Activated CD4-positive, alpha-beta memory T cell treated with anti-CD3 and anti-CD28 coated beads, Interleukin-2, amount 10 ng/mL, durations not matched to agents 7 days and 5 days (primary cell): ENCODE measurements at places on chromosomes 3 and 15.

GRCh38 chr3:111277226-111277625 is 205.6 kb downstream of the NECTIN3 start:
- H3K27me3 ChIP-seq = no peaks in the 10 kb centered on the region
- no peaks in the 10 kb centered on the region for H3K36me3 ChIP-seq
- H3K27ac ChIP-seq = no peak overlapping the region
- peaks cover 2% of the 10 kb centered on the region for H3K4me1 ChIP-seq
- no peak for DNase-seq

DNA sequence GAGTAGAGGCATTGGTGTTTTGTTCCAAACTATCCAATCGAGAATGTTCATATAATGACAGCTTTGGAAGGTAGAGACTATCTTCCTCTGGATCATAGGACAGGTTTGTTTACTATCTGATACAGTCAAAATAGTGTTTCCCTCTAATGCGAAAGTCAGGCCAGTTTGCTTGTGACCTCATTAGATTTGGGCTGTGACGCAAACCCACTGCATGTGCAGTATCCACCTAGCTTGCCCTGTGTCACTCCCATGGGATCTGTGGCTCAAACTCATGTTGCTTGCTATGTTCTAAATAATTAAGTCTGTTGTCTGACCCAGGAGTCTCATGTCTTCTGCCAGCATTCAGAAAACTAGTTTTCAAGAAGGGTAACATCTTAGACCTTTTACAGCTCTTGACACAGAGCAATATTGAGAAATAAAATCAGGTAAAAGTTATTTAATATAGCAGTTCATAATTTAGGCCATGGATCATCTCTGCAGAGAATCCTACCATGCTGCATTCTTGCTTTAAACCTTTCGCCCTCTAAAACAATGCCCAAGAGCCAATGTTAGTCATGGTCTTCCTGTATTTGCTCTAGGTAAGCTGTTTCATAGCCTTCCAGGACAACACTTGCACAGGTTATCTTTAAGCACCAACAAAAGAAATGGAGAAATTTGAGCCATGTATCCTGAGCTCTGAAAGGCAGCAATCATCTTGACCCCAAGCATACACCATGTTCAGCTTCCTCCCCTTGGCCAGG is 26.4 kb downstream of the NIT2 start:
- H3K36me3 ChIP-seq = peaks cover 50% of the 10 kb centered on the region
- no peak overlapping the region for H3K27ac ChIP-seq
- H3K4me1 ChIP-seq = no peaks in the 10 kb centered on the region
- no peaks in the 10 kb centered on the region for H3K27me3 ChIP-seq
- no peak for DNase-seq

- no peak for DNase-seq
- H3K36me3 ChIP-seq = no peaks in the 10 kb centered on the region
- no peak overlapping the region for H3K27ac ChIP-seq
- peaks cover 19% of the 10 kb centered on the region for H3K27me3 ChIP-seq
Observed at GRCh38 chr15:29805043-29805707, 17.1 kb downstream of the TJP1 start.

DNA sequence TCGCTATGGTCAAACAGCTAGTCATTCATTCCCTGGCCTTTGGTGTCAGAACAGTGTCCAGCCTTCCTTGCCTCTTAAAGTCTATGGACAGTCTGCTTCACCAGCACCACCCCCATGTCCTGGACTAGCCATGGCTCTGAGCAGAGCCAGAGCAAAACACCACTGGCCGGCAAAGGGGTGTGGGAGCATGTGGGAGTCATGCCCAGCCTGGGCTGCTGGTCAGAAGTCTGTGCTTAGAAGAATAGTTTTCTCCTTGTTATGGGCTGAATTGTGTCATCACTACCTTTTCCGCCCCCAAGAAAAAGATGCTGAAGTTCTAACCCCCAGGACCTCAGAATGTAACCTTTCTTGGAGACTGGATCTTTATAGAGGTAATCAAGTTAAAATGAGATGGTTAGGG is 132.9 kb upstream of the LPP start:
- H3K4me3 ChIP-seq = no peak overlapping the region
- DNase-seq = no peak
- H3K36me3 ChIP-seq = peaks cover 13% of the 10 kb centered on the region
- H3K4me1 ChIP-seq = no peaks in the 10 kb centered on the region
- no peak overlapping the region for H3K27ac ChIP-seq

- no peaks in the 10 kb centered on the region for H3K27me3 ChIP-seq
- no peak overlapping the region for H3K27ac ChIP-seq
- H3K36me3 ChIP-seq = no peaks in the 10 kb centered on the region
- no peak for DNase-seq
- no peak overlapping the region for H3K4me3 ChIP-seq
- no peaks in the 10 kb centered on the region for H3K4me1 ChIP-seq
Observed at GRCh38 chr3:61438253-61439121, 122.9 kb upstream of the PTPRG start.

GRCh38 chr3:11367143-11367693 is 95.0 kb downstream of the ATG7 start:
- H3K4me3 ChIP-seq = no peak overlapping the region
- H3K27me3 ChIP-seq = no peaks in the 10 kb centered on the region
- peaks cover 20% of the 10 kb centered on the region for H3K4me1 ChIP-seq
- no peak for DNase-seq

- no peak overlapping the region for H3K27ac ChIP-seq
- H3K27me3 ChIP-seq = no peaks in the 10 kb centered on the region
- H3K4me3 ChIP-seq = no peak overlapping the region
- no peak for DNase-seq
Observed at GRCh38 chr3:181920409-181920808, 208.7 kb downstream of the SOX2 start.

DNA sequence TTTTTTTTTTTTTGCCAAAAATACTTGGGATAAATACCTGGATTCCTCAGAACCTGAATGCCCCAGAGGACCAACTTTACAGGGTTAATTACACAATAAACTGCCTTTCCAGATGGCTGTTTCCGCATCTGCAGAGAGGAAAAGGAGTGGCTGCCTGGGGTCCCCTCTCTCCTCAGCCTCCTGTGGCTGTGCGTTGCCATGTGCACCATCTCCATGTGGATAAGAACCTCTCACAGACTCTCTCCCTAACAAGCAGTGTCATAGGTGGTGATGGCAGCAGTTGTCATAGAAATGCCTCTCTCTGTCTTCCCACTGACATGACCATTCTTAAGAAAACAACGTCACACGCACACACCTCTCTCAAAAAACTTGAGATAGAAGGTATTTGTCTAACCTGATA is 179.4 kb downstream of the RPLP1 start:
- peaks cover 38% of the 10 kb centered on the region for H3K27me3 ChIP-seq
- H3K27ac ChIP-seq = no peak overlapping the region
- H3K4me1 ChIP-seq = no peaks in the 10 kb centered on the region
- H3K4me3 ChIP-seq = no peak overlapping the region
- no peaks in the 10 kb centered on the region for H3K36me3 ChIP-seq
- DNase-seq = no peak

DNA sequence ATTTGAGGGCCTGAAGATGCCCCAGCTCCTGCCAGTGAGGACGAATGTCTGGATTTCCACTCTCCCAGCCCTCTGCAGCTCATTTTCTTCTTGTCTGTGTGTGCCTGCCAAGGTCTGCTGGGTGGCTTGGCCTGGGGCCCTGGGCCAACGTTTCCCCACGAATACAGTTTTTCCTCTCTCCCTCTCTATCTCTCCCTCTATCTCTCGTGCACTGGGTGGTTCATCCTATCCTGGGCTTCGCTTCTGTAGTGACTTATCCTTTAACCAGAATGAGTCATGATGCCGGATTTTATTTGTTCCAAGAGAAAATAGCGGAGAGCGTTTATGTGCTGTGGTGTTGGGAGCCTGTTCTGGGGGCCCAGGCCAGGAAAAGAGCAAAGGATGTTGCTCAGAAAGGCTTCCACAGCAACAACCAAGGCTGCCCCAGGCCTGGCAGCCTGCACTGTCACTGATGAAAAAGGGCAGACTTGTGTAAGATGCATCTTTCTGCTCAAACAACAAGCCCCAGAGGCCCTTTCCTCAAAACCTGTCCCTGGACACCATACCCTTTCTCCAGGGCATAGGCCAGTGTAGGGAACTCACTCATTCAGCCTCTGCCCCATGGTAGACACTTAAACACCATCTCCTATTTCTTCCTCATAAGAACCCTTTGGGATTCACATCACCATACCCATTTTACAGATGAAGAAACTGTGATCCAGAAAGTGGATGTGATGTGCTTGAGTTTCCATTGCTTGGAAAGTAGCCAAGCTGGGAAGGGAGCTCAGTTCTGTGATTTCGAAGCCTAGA is 47.3 kb downstream of the ITGA11 start:
- no peak overlapping the region for H3K4me3 ChIP-seq
- no peaks in the 10 kb centered on the region for H3K36me3 ChIP-seq
- H3K4me1 ChIP-seq = peaks cover 9% of the 10 kb centered on the region
- DNase-seq = peak; percentile 9
- peaks cover 4% of the 10 kb centered on the region for H3K27me3 ChIP-seq

DNA sequence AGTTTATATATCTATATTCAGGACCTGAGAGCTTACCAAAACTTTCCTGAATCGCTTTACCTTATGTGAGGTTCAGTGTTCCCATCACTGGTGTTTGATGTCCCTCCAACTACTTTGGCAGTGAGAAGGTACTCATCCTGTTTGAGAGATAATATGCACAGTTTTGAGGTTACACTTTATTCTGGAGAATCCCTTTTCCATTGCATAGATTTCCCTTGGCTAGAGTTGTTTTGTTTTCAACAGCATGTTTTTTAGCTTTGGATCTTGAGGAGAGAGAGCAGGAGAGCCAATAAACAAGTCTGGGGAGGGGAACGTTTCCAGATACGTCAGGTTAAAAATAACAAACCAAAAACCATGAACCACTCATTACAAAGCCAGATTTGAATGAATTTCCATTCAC is 33.6 kb downstream of the CD200 start:
- no peak for DNase-seq
- peaks cover 22% of the 10 kb centered on the region for H3K4me1 ChIP-seq
- no peaks in the 10 kb centered on the region for H3K27me3 ChIP-seq
- H3K4me3 ChIP-seq = no peak overlapping the region
- peaks cover 22% of the 10 kb centered on the region for H3K36me3 ChIP-seq

DNA sequence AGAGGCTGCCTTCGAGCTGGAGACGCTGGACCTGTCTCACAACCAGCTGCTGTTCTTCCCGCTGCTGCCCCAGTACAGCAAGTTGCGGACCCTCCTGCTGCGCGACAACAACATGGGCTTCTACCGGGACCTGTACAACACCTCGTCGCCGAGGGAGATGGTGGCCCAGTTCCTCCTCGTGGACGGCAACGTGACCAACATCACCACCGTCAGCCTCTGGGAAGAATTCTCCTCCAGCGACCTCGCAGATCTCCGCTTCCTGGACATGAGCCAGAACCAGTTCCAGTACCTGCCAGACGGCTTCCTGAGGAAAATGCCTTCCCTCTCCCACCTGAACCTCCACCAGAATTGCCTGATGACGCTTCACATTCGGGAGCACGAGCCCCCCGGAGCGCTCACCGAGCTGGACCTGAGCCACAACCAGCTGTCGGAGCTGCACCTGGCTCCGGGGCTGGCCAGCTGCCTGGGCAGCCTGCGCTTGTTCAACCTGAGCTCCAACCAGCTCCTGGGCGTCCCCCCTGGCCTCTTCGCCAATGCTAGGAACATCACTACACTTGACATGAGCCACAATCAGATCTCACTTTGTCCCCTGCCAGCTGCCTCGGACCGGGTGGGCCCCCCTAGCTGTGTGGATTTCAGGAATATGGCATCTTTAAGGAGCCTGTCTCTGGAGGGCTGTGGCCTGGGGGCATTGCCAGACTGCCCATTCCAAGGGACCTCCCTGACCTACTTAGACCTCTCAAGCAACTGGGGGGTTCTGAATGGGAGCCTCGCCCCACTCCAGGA is 21.1 kb downstream of the NRROS start:
- DNase-seq = no peak
- no peak overlapping the region for H3K4me3 ChIP-seq
- no peaks in the 10 kb centered on the region for H3K27me3 ChIP-seq
- peaks cover 4% of the 10 kb centered on the region for H3K4me1 ChIP-seq

DNA sequence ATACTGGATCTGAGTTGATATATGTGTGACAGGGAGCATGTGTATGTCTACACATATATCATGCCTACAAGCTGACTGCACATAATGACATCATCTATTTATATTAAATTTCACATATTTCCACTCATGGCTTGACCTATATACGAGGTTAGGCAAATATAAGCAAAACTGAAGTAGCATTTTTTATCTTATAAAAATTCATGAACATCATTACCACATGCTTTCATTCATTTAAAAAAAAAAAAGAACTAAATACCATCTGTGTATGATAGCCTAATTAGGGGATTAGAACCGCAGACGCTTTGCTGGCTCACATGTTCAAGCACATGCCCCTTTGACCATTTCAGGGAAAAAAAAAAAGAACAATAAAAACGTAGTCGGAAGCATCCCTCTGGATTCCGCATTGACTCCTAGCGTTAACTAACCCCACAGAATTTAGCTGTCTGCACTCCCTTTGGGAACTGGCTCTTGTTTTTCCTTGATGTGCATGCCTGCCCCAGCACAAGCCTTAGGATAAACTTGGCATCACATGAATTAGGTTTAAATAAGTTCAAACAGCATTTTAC is 888.4 kb downstream of the ROBO1 start:
- no peaks in the 10 kb centered on the region for H3K4me1 ChIP-seq
- H3K36me3 ChIP-seq = no peaks in the 10 kb centered on the region
- DNase-seq = no peak
- H3K4me3 ChIP-seq = no peak overlapping the region
- H3K27ac ChIP-seq = no peak overlapping the region

DNA sequence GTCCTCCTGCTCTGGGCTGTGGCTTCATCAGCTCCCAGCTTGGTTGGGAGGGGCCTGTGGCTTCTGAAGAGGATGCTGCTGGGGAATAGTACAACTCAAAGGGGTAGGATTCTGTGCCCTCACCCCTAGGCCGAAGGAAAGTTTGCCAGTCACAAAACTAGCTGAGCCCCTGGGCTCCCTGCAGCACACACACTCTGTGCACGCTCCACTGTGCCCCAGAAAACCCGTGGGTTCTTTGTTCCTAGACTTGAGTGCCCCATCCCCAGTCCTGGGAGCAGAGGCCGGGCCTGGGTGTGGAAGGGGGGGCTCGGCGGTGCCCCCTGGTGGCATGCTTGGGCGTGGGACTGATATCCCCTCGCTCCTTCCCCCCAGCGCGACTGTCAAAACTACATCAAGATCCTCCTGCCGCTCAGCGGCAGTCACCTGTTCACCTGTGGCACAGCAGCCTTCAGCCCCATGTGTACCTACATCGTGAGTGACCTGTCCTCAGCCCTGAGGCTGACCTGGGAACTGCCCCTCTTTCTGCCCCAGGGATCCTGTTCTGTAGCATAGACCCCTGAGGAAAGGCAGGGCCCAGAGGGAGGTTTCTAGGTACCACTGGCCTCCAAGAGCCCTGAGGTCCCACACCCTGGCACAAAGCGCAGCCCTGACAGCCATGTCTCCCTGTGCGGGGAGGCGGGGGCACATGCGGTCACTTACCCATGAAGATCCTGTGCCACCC is 14.2 kb downstream of the CIB1 start:
- no peak overlapping the region for H3K27ac ChIP-seq
- H3K4me1 ChIP-seq = peaks cover 29% of the 10 kb centered on the region
- H3K27me3 ChIP-seq = no peaks in the 10 kb centered on the region
- no peak overlapping the region for H3K4me3 ChIP-seq
- H3K36me3 ChIP-seq = peaks cover 7% of the 10 kb centered on the region

GRCh38 chr15:72389231-72389630 is 8.9 kb upstream of the TMEM202 start:
- H3K27me3 ChIP-seq = peaks cover 16% of the 10 kb centered on the region
- H3K27ac ChIP-seq = no peak overlapping the region
- DNase-seq = no peak
- H3K4me1 ChIP-seq = no peaks in the 10 kb centered on the region
- no peak overlapping the region for H3K4me3 ChIP-seq
